ENCODE measurements at places on chromosomes 6 and 20.

DNA sequence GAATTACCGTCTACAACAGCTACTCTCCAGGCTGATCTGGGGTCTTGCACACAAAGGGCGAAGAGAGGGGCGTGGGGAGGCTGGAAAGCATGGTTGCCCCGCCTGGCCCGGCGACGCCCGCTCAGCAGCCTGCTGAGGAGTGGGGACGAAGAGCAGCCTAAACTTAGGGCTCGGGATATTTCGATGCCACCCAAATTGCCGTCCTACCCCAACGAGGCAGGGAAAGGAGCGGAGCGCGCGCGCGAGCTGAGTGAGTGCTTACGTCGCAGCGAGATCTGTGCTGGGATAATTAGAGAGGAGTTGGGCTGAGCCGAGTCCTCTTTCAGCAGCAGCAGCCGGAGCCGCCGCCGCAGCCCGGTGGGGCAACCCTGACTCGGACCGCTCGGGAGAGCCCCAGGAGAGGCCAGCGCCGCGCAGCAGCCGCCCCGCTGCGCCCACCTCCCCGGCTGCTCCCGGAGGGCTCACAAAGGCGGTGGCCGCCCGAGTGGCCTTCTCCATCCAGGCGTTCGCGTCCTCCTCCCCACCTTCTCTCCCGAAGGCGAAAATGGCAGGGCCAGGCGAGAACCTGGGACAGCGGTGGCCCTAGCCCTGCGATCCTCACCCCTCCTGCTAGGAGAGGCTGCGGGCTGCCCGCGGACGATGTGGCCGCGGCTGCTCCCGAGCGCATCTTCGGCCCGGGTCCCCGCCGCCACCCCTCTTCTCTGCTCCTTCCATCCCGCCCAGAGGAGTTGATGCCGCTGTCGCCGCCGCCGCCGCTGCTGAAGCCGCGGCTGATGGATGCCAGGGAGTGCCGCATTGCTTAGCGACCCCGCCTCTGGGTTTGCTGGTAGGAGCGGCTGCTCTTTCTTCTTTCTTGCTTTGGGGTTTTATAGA lies at the start of gene CLVS2:
TSS of gene CLVS2 (plus strand) at position 315 of the 873 bp plus-strand sequence. CDS start 1,543 bp downstream, outside the sequence.
- peak; percentile 25 for DNase-seq

DNA sequence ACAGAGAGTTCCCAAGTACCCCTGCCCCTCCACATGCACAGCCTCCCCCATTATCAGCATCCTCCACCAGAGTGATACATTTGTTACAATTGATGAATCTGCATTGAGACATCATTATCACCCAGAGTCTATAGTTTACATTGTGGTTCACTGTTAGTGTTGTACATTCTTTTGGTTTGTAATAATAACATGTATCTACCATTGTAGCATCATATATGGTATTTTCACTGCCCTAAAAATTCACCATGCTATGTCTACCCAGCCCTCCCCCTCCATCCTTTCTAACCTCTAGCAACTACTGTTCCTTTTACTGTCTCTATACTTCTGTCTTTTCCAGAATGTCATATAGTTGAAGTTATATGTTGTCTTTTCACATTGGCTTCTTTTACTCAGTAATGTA lies 273.9 kb upstream of the RNF217 start:
- DNase-seq, result no peak

GRCh38 chr6:109514946-109515345 lies 31.9 kb upstream of the ZBTB24 start:
- DNase-seq, result no peak

DNA sequence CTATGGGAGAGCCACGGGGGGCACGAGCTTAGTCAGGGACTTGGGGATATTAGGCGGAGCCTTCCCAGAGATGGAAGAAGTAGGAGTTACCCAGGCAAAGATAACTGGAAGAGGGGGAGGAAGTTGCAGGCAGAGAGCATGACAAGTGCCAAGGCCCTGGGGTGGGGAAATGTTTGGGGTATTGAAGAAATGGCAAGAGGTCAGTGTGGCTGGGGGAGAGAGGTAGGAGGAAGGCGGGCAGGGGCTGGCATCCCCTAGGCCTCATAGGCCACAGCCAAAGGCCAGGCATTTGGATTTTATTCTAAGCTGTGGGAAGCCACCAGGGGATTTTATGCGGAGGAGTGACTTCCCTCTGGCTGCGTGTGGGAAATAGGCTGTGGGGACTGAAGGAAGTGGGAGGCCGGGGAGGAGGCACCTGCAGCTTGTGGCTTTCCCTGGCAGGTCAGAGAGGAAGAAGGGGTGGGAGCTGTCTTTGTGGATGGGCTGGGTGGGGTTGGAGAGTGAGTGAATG lies 22.7 kb downstream of the SNAI1 start:
- DNase-seq, result no peak

DNA sequence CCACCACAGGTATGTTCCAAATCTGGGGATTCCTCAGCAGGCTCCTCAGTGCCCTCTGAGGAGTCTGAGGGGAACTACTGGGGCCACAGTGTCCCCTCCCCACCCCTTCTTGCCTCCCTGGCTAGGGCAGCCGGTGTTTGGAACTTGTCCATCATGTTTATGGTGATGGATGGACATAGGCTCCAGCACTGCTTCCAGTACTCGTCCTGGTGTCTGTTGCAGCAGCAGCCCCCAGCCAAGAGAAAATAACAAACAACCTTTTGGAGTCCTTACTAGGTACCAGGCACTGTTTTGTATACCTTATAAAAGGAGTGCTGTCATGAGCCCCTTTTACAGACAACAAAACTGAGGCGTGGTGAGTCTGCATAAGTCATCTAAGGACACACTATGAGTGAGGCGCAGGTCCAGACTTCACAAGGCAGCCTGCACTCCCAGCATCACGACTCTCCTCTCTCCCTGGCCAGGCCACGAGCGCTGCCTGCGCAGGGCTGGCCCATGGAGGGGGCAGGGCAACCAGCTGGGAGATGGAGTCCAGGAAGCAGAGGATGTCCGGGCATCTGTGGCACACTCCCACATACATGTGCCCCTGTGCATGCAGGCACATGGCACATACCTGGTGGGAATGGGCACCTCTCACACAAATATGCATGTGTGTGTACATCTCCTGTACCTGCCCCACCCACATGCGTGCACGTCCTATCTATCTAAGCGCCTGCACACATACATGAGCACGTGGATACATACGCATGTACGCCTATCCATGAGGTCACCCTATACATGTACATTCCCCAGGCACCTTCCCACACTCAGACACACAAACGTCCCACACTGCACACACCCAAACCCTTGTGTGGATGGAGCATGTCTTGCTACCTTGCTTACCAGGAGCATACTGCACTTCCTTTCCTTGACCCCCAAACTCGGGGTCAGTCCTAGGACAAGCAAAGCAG lies 152.7 kb downstream of the VEGFA start:
- no peak for DNase-seq

GRCh38 chr6:74973591-74973990 lies 232.3 kb downstream of the COL12A1 start:
- no peak for DNase-seq

DNA sequence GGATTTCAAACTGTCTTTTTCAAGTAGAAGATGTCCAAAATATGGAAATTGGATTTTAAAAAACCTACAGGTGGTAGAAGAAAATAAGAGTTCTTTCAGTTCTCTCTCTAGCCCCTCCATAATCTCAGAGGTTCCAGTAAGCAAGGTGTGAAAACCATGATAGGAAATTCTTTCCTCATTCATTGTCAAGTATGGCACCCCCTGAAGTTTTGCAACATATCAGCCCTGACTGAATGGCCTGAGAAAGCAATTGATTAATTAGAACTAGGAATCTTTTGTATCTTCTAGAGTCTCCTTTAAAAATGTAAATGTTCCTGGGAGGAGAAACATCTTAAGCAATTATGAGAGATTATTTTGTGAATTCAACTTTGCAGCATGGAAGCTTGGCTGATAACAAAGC lies 198.7 kb upstream of the STXBP5 start:
- no peak for DNase-seq

DNA sequence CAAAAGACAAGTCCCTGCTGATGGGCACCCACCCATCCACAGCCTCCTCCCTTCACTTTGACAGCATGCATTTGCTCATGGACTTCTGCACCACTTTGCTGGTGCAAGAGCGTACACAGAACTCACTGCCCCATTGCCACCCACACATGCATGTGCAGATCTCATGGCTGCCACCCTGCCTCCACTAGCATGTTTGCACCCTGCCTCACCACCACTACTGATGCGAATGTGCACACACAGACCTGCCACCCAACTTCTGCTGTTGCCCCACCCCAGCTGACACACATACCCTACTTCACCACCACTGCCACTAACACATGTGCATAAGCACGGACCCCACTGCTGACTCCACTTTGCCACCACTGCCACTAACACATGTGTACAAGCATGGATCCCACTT lies 64.9 kb upstream of the EYS start:
- no peak for DNase-seq

GRCh38 chr6:169575365-169575764 lies 126.5 kb downstream of the WDR27 start:
- DNase-seq, result no peak

DNA sequence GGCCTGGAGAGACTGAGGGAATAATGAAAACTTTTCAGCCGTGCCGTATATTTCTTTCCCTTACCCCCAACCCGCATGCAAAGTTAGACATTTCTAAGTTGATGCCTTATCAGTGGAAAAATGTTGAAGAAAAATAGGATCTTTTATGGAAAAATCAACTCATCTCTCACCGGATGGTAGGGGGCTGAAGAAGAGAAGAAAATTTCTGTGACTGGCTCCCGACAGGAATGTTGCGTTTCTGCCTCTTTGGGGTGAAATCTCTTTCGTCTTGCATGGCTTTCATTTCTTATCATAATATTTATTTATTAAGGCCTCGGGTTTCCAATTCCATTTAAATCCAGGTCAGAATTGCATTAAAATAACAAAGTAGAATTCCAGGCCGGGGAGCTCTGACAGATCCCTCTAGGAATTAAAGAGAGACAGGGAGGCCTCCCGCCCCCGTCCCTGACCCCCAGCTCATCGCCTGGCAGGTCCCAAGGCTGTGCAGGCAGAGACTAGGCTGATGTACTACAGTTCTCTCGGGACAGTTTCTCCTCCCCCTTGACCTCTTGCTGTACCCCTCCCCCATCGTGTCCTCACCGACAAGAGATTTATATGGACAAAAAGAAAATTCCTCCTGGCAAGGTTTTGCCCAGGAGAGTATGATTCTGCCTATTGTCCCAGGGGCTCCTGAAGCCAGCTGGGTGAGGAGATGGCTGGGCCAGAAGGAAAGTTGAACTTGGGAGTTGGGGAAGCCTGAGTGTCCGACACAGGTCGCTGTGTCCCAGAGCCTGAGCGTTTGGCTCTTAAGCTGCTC lies 1.3 kb downstream of the SCUBE3 start:
- DNase-seq, result no peak

DNA sequence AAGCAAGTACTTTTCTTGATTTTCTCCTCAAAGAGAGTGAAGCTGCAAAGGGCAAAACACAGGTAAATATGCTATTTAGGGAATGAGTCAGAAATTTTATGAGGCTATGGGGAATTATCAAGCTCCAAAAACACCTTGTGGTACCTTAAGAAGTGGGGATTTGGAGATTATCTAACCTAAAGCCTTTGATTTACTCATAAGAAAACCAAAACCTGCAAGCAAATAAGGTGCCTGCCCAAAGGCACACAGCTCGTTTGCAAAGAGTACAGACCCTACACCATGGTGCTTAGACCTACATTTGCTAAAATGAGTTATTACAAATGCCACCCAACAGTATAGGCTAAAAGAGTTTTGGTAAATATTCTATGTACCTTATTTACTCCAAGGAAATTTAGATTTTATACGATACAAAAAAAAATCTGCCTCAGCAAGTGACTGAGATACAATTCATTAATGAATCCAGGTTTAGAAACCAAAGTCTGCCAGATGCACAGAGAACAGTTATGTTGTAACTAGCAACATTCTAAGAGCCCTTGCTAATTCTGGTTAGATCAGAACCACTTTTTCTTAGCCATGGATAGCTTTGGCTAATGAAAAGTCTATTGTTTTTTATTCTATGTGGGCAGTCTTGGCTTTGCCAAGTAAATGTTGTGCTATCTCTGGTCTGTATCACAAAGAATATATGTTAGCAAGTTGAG lies 101.5 kb downstream of the KHDC1L start:
- DNase-seq, result no peak

- peak; percentile 22 for DNase-seq
Measured at GRCh38 chr6:131923356-131923755, 27.8 kb downstream of the CCN2 start.

GRCh38 chr6:138944412-138944811 lies 43.6 kb downstream of the REPS1 start:
- DNase-seq, result no peak

GRCh38 chr20:35395728-35396127 lies 16.0 kb downstream of the UQCC1 start:
- no peak for DNase-seq

- no peak for DNase-seq
Measured at GRCh38 chr20:59028812-59029211, 3.3 kb downstream of the ATP5F1E start.

DNA sequence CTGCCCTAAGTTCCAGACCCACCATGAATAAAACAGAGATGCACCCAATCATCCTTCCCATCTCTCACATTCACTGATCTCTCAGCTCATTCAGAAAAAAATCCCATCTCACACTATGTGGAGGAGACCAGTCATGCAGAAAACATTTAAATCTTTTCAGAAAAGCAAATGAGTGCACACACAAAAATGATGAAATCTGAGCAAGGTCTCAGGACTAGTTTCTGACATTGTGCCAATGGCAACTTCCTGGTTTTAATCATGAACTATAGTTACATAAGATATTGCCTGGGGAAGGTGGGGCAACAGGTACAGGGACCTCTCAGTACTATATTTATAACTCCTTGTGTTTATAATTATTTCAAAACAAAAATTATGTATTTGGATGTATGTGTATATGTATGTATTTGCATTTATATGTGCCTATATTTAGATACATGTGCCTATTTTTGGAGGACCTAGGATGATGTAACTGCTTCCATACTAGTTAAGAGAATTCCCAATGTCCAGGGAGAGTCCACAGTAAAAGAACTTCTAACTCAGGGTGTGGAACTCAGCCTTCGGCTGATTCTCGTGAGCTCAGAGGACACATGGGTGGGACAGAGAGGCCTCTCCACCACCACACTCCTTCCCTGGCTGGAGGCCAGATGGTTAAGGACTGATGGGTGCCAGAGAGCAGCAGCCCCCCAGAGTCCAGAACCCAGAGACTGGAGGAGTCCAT lies 71.7 kb upstream of the MAP3K4 start:
- DNase-seq, result no peak

DNA sequence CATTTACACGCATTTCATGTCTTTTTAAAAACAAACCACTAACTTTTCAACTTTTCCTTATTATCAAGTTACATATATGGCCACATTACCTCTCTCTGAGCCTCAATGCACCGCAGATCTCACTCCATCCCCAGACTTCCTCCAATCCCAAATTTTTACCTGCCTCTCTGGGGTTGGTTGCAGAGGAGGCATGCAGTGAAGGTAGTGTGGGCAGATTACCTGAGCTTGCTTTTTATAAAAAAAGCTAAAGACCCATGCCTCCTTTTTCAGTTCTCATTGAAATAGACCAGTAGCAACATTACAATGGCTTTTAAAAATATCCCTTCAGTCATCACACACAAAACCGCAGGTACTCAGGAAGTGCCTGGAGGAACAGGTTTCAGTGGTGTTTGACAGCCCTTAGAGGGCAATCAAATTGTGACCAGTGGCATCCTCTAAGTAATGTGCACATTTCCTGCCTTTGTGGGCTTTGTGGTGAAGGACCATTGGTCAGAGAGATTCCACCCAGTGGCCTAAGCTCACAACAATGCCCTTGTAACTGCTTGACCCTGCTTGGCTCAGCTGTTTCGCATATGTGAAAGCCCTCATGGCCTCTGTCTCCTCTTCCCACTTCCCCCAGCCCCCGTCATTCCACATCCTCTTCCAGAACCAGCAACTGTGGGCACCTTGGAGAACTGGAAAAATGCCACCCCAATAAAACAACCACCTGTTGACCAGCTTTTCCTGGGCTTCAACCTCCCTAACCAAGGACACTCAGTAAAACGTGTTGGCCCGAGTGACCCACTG lies 30.2 kb upstream of the IL17A start:
- DNase-seq, result peak; percentile 14
